DMS79 treated with DMSO at 0.1 percent for 48 hours (cell line): ENCODE measurements at places on chromosomes 11 and 22.
A peak's percentile ranks its signal among the peaks of the same experiment; 100 is the strongest.

- no peak for DNase-seq
Observed at GRCh38 chr11:35511666-35512065, 13.8 kb downstream of the PAMR1 start.

DNA sequence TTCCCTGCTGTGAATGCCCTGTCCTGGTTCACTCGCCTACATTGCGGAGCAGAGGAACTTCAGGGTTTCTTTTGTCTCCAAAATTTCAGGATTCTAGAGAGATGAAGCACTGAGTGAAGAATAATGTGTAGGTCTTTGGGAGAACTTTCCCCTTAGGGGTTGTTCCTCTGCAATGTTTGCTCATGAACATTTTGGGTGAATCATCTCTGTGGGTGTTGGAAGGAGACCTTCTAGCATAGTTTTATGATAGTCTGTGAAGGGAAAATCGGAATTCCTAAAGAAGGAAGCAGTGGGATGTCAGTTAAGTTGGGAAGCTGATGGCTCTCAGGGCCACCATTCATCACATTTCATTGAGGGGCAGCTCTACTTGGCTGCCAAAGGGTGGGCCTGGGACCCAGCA, 64.8 kb downstream of the MIAT start:
- no peak for DNase-seq

- DNase-seq: no peak
Observed at GRCh38 chr11:20363149-20363499, 390 bp upstream of the HTATIP2 start.

GRCh38 chr22:18057568-18058209, 20.1 kb upstream of the PEX26 start:
- DNase-seq: no peak

DNA sequence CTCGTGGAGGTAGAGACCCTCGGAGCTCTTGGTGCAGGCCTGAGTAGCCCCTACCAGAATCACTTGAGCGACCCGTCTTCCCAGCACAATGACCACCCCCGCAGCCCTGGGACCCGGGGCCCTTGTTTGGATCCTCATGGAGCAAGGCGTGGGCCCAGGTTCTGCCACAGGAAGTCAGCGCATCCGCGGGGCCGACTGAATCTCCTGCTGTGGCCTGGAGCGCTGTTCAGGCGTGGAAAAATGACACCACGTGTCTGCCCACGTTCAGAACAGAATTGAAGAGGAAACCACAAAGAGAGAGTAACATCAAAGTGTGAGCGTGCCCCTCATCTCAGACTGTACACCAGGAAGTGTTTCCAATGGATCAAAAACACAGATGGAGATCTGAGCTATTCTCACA, 1479.2 kb downstream of the TBC1D22A start:
- DNase-seq: no peak

DNA sequence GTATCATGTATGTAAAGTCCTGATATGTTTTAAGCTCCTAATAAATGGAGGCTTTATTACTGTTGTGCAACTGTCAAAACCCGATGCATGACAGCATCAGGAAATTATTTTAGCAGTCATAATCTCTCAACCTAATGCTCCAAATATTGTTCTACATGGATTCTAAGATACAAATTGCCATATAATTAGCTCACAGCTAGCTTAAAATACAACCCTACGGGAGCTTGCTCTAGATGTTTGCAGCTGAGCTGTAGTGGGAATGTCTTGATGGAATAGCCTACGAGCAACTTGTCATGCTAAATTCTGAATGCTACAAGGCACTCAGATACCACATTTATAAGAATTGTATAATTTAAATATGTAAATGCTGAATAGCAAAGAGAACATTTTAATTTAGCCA, 109.8 kb downstream of the STK33 start:
- DNase-seq: no peak

GRCh38 chr11:134069426-134070341, 812 bp downstream of the JAM3 start:
- DNase-seq: peak; percentile 49

DNA sequence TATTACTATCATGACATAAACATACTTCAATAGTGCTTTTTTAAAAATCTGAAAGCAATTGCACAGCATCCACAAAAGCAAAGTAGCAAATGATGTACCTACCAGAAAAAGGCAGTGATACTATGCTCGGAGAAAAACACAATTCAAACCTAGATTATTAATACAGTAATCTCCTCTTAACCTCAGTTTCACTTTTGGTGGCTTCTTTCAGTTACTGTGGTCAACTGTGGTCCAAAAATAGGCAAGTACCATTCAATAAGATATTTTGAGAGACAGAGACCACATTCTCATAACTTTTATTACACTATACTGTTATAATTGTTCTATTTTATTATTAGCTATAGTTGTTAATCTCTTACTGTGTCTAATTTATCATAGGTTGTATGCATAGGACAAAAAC, 20.8 kb downstream of the KCNA4 start:
- DNase-seq: no peak

DNA sequence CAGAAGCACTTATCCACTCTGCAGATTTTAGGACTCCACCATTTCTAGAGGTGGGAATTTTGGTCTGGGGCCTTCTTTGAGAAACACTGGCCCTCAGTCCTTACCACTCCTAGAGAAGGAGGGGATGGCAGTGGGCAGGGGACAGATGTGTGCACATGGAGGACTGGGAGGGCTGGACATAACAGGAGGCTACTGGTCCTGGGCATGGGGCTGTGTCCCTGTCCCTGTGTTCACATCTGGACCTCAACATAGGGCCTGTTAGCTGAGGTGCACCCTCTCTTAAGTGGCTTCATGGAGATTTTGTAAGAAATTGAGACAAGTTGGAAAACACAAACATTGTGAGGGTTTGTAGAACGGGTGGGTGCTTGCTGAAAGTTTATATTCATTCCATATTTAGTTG, 103.4 kb downstream of the ATXN10 start:
- no peak for DNase-seq

DNA sequence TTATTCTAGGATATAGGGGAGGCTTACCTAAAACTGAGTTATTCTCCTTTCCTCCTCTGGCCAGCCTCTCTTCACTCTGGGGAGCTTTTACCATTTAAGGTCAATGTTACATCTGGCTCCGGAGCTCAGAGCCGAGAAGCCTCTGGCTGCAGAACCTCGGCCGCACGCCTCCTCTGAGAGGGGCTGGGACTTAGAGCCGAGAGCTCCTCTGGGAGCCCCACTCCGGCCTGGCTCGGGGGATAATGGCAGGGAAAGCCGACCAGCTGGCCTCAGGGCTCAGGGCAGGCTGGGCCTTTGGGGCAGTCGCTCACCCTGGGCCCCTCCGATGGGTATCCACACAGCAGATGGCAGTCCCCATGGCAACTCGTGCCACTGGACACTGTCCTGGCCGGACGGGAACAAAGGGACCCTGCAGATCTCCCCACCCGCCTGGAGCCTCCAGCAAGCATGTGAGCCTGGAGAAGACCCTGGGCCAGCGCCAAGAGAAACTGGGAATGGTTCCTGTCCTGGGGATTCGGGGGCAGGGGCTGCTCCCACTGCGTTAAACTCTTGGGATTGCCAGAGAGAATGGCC, at the start of gene IRAG1:
Gene IRAG1, minus strand, starts transcription at position 247 of the 573 bp plus-strand sequence. Its CDS starts 153 bp downstream, at position 94.
- DNase-seq: no peak

DNA sequence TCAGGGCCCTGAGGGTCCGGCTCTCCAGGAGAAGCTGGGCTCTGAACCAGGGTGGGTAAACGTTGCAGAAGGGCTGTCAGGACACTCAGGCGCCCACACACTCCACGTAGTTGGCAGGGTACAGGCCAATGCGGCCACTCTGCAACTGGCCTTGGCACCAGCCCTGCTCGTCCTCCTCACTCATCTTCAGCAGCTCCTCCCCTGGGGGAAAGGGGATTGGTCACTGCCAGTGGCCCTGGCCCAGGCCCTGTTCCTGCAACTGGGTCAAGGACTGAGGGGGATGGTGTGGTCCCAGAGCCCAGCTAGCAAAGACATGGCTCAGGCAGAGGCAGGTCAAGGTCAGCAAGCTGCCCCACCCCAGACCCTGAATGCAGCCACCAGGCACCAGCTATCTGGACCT, 1.2 kb upstream of the ARFGAP2 start:
- no peak for DNase-seq

- DNase-seq: no peak
Observed at GRCh38 chr22:38844315-38845003, 631 bp upstream of the NPTXR start.

DNA sequence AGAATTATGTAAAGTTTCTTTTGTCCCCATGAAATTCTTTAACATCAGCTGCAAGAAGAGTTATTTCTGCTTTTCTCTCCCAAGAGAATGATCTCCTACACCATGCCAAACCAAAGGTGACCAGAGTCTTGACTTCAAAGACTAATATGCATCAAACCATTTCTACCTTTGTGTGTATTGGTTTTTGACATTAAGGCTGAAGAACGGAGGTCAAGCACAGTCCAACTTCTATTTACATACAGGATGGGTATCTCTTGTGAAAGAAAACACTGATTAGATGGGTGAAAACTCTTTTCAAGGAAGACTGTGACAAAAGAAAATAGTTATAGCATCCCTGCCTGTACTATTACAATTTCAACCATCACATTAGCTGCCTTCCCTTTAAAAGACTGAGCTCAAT, 256.3 kb downstream of the CADM1 start:
- no peak for DNase-seq

DNA sequence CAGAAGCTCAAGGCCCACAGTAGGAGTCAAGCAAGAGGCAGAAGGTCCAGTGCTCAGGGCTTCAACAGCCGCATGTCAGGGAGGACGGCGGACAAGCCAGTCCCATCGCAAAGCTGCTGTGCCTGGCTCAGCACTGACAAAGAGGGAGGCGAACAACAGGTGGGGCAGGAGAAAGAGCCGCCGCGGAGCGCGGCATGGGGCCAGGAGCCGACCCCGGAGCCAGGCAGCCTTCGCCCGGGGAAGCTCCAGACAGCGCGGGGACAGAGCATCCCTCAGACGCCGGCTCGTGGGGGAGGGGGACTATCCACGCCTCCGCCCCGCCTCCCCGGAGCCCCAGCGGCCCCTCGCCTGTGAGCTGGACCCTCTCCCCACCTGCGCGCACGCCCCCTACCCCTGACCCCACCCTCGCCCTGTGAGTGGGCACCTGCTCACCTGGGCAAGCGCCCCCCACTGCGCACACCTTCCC, 369 bp downstream of the DHCR7 start:
- DNase-seq: peak; percentile 80

DNA sequence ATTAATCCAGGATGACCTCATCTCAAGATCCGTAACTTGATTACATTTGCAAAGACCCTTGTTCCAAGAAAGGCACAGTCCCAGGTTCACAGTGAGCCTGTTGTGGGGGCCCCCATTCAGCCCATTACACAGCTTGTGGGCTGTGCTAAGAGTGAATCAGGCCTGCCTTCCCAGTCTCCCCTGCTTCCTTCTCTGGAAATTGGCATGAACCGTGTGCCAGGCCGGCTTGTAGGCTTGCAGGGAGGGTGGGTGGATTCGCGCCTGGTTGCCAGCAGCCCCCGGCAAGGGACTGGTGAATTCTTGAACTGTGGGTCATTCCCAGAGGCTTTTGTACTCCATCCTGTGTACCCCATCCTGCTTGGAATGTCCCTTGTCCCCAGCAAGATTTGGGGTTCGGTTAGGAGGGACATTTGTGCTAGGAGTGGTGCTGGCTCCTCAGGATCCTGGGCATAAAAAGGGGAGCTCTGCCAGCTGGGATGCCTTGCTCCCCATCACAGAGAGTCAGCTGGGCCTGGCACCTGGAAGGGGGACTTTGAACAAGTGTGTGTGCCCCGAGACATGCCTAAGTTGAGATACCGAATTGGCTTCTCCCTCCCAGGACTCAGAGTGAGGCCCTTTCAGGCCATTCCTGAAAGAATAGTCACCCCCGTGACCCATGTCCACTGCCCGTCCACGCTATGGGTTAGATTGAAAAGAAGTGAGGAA, 818.2 kb downstream of the BRD1 start:
- no peak for DNase-seq

- no peak for DNase-seq
Observed at GRCh38 chr22:32625985-32626384, 151.4 kb downstream of the FBXO7 start.

DNA sequence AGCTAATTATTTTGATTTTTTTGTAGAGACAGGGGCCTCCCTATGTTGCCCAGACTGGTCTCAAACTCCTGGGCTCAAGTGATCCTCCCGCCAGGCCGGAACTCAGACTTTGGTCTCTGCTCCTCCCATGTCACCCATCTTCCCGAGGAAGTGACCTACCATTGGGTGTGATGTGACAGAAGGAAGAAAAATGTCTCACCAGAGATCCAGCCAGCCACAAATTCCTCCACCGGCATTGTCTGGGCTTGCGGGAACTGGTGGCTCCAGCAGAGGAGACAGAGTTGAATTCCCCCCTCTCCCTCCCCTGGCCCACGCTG, 772 bp downstream of the SLC25A45 start:
- no peak for DNase-seq

DNA sequence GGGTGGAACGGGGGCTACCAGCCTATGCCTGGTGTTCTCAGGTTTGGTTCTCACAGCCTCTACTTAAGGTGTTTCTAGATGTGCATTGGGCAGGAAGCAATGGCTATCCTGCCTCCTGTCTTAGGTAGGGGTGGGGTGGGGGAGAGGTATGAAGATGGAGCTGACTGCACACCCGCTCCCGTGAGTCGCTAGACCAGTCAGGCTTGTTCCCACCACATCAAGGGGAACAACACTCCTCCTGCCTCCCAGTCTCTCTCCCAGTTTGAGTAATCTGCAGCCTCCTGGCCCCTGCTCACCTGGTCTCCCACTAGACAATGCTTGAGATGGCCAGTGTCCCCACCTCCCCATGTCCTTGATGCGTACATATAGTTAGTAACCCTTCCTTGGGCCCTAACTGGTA, 79.3 kb upstream of the TENM4 start:
- no peak for DNase-seq

DNA sequence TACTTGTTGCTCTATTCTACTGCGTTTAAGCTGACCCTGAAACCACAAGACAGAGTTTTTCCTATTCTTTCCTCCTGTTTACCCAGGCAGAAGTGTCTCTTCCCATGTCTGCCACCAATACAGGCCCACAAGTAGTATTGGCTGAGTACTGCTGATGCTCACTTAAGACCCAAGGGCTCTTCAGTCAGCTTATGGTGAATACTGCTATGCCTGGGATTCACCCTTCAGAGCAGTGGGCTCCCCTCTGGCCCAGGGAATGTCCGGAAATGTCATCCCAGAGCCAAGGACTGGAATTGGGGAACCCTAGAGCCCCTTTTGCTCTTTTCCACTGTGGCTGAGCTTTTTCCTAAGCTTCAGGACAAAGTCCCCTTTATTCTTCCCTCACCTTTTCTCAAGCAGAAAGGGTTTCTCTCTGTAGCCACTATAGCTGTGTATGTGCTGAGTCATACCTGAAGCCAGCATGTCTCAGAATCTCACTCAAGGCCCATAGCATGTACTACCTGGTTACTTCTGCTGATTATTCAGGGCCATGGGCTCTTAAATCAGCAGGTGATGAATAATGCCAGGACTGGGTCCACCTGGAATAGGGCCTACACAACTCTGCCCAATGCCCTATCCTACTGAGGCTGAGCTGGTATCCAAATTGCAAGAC, 745.8 kb upstream of the ANO5 start:
- DNase-seq: no peak
